Thymus (tissue), 14 donors: ENCODE measurements at places on chromosomes 13 and 19.
A peak's percentile ranks its signal among the peaks of the same experiment; 100 is the strongest.

- DNase-seq: no peak
These were observed 8.1 kb downstream of the SULT2B1 start for GRCh38 chr19:48560095-48560530.

DNA sequence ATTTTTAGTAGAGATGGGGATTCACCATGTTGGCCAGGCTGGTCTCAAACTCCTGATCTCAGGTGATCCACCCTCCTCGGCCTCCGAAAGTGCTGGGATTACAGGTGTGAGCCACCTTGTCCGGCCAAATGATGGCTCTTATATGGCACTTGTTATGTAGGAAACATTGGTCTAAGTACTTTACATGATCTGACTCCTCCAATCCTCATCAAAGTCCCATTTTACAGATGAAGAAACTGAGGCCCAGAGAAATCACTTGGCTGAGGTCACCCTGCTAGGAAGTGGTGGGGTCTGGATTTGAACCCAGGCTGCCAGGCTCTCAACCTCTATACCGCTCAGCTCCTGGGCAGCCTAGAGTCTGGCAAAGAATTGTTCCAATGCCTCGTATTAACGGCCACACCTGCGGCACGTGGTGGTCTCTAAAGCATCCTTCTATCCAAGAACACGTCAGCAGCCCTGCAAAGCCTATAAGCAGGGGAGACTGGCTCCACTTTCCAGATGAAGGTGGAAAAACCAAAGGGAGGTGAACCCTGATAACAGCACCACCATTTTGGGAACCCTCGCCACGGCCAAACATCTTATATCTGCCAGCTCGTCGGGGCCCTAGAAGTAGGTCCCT lies 18.1 kb downstream of the SHANK1 start:
- DNase-seq: no peak

DNA sequence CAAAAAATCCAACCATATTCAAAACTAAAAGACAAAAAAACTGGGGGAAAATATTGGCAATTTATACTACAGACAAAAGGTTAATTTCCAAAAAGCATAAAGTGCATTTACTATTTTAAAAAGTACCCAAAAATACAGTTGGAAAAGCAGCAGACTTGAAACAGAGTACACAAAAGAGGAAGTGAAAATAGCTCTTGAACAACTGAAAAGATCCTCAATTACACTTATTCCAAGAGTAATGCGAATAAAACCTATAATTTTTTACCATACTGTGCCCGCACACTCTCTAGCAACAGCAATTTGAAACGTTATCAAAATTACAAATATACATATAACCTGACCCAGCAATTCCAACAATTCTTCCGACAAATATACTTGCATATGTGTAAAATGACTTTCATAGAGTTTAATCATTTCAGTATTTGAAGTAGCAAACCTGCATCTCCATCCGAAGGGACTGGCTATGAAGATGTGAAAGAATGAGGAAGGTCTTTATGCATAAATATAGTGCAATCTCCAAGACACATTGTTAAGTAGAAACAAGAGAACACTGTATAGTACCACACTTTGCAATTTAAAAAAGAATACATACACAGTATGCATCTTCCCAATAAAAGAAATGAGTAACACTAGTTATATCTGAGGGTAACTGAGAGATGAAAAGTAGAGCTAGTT lies 25.4 kb downstream of the ALG5 start:
- no peak for DNase-seq

DNA sequence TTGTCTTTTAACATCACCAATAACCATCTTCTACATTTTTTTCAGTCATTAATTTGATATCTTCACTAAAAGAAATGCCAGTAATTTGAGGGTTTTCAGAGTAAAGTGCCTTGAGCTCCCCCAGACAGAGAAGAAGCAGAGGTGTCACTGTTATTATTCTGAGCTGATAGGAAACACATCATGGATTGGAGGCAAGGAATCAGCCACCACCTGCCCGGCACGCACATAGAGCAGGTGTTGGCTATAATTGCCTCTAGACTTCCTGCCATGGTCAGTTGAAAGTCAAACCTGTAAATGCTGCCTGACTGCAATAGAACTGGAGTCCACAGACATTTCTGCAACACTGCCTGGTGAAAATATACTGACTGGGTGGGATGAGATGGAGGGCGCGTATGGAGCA lies 776.6 kb downstream of the UQCRFS1 start:
- DNase-seq: no peak

- DNase-seq: no peak
These were observed 16.3 kb upstream of the DNMT1 start for GRCh38 chr19:10211061-10211460.

GRCh38 chr13:104577071-104577815 lies 1511.0 kb upstream of the SLC10A2 start:
- DNase-seq: no peak

DNA sequence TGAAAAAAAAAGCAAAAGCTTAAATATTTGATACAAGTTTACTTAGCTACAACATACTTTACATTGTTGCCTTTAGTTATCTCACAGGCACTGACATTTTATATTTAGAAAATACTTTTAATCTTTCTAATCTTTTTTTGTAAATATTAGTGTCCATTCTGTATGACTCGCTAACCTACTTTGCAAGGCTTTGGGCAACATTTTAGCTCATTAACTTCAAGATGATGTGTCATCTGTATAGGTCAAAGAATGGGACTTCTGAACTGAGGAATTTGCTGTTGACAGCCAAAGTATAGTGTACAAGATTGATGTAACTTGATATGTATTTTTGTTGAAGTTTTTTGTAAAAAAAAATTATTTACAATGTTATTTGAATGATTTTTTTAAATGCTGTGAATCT lies 2.7 kb upstream of the C1QTNF9 start:
- no peak for DNase-seq

DNA sequence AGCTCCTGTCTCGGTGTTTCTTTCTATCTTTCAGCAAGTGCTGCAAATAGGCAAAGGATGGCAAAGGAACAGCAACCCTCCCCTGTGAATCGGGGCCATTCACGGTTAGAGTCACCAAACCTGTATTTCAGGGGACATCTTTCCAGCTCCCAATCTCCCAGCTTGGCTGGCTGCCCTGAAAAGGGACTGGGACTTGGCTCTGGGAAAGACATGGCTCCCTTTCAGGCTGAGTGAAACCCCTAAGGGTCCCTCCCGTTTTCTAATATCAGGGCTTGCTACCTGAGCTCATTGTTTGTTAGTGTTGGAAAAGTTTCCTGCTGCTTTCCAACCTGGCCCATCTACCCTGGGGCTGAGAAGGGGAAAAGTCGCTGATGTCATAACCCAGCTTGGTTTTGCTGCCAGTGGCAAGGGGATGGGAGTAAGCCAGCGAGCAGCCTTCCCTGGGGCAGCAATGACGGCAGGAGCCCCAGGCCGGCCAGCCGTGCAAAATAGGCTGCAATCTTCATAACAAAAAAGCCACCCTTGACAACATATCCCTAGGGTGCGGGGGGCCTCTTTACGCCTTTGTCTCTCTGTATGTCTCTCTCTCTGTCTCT lies 29.9 kb downstream of the SERP2 start:
- DNase-seq: no peak

DNA sequence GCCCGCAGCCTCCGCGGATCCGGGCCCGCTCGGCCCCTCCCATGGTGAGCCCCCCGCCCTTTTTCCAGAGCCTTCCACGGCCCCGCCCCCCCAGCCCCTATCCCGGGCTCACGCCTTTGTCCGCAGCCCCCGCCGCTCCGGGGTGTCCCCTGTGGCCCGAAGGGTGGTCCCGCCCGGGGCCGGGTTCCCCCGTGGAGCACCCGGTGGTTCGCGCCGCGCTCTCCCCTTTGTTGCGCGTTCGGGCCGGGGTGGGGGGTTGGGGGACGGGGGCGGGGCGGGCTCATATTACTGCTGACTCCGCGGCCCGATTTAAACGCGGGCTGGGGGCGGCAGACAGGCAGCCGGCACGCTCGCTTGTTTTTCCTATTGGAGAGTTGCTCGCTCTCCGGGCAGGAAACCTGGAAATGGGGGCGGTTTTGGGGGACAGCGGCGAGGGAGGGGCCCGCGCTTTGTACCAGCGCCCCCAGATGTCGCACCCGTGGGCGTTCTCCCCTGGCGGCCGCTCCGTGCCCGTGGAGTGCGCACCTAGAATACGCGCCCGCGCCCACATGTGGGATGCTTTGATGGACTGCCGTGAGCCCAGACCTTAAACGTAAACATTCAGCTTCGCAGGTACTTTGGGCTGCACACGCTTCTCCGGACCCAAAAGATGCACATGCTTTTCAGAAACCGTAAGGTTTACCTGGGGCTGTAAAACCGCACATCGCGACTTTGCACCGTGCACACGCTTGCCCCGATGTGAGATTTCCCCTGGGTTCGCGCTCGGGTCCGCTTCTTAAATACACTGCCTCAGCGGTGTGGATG lies 699 bp downstream of the PTOV1 start:
- no peak for DNase-seq

GRCh38 chr13:107374038-107374437 lies 806.1 kb upstream of the ARGLU1 start:
- no peak for DNase-seq

GRCh38 chr13:46035066-46035465 lies 17.5 kb downstream of the ZC3H13 start:
- DNase-seq: no peak

GRCh38 chr13:98678741-98679140 lies 73.7 kb downstream of the SLC15A1 start:
- no peak for DNase-seq

GRCh38 chr13:59178344-59178743 lies 985.4 kb downstream of the DIAPH3 start:
- no peak for DNase-seq

GRCh38 chr13:51697855-51698254 lies 106.1 kb downstream of the DHRS12 start:
- DNase-seq: no peak

- DNase-seq: no peak
These were observed 48.4 kb downstream of the WASF3 start for GRCh38 chr13:26605845-26606244.

DNA sequence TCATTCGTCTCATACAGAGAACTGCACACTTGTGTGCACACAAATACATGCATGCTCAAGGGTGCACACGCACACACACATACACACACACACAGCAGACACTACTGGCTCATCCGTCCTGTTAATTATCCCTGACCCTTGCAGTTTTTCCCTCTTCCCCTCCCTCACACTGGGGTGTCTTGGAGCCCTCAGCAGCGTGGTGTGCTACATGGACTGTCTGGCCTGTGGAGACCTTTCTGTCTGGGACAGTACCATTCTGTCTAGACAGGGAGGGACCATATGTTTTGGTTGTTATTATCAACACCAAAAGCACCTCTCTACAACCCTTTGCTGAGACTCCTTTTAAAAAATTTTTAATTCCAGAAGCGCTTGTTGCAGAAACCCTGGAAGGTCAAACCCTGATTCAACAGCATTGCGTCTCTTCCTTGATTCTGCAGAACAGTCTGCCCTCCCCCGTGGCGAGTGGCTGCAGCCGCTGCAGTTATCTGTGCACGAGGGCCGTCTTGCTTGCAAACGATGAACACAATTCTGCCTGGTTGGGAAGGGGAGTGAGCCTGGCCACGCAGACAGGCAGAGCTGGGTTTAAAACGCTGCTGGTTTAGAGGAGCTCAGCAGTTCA lies 374.0 kb downstream of the IRS2 start:
- peak; percentile 47 for DNase-seq

DNA sequence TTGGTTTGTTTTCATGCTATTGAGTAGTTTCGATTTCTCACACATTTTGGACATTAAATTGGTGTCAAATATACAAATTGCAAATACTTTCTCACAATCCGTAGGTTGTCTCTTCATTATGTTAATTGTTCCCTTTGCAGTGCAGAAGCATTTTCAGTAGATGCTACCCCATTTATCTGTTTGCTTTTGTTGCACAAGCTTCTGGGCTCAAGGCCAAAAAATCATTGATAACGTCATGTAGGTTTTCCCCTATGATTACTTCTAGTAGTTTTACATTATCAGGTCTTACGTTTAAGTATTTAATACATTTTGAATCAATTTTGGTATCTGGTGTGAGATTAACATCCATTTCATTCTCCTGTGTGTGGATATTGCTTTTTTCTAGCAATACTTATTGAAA lies 14.0 kb upstream of the ZNF347 start:
- no peak for DNase-seq

- DNase-seq: no peak
These were observed 1141.0 kb upstream of the PRR20A start for GRCh38 chr13:55999709-56000108.

GRCh38 chr19:18418483-18419194 lies 559 bp upstream of the SSBP4 start:
- no peak for DNase-seq

DNA sequence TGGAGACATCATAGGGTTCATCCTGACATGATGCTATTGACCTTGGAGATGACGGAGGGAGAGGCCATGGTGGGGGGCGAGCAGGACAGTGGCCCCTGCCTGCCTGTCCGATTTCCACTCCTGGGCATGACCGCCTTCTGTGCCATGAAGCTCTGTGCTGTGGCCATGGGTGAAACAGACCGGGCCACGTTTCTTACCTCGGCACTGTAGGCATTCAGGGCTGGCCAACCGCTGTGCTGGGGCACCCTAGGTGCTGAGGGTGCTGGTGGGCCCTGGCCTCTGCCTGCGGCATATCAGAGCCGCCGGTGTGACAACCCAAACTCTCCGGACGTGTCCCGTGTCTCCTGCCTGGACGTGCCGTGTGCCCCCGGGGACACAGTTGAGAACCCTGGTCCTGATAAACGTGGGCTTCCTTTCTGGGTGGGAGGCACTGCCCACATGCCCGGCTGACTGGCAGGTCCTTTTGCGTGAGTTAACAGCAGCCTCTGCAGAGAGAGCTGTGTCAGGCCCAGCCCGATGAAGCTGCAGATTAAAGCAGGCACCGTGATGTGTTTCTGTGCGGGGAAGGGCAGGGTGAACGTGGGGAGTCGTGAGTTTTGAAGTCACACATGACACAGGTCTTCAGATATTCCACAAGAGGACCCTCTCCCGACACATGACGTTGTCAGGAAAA lies 46.5 kb downstream of the TMEM255B start:
- no peak for DNase-seq

DNA sequence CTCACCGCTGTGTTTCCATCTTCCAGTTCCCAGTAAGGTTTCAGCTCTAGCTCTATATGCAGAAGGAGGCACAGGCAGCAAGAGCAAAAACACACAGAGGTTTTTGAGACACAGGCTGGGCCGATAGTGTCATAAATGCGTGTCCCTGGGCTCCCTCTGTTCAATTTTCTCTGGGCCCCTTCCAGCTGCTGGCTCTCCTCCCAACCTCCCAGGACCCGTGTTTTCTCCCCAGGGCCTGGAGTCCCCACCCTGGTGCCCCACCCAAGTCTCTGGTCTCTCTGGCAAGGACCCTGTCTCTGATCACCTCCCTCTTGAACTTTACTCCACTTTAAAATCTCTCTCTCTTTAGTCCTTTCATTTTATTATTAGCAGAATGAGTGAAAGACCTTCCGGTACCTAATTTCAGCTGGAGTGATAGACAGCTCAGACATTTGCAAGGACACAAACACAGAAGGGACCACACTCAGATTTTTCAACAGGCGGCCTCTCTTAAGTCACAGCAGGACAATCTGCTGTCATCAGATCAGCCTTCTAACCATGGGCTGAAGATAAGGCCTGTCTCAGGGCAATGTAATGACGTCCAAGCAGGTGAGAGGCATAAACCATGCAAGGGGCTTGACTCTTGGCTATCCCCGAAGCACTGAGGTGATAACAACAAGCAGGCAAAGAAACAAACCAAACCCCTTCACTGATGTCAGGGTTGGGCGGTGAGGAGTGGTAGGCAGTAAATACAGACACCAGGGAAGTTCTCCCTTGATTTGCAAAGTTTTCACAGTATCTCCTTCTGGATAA lies 190.0 kb upstream of the IRS2 start:
- DNase-seq: no peak

- DNase-seq: no peak
These were observed 18.4 kb upstream of the ITM2B start for GRCh38 chr13:48214519-48215121.

GRCh38 chr13:48412881-48413351 lies at the start of gene LPAR6:
TSS of gene LPAR6 (minus strand) at chr13:48413113. CDS start at chr13:48412423, 690 bp downstream.
- DNase-seq: no peak
